ENCODE measurements at places on chromosomes 12 and 14.

DNA sequence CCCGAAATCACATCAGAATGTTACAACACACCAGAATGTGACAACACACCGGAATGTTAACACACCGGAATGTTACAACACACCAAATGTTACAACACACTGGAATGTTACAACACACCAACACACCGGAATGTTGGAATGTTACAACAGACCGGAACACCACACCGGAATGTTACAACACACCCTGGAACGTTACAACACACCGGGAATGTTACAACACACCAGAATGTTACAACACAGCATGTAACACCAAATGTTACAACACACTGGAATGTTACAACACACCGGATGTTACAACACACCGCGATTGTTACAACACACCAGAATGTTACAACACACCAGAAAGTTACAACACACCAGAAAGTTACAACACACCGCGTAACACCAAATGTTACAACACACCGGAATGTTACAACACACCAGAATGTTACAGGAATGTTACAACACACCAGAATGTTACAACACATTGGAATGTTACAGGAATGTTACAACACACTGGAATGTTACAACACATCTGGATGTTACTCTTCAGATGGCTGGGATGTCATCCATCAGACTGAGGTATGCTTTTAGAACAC lies 21.1 kb downstream of the CHFR start:
- DNase-seq, result no peak

- peak; percentile 89 for DNase-seq
These were observed 48.4 kb downstream of the BICD1 start for GRCh38 chr12:32155041-32155440.

DNA sequence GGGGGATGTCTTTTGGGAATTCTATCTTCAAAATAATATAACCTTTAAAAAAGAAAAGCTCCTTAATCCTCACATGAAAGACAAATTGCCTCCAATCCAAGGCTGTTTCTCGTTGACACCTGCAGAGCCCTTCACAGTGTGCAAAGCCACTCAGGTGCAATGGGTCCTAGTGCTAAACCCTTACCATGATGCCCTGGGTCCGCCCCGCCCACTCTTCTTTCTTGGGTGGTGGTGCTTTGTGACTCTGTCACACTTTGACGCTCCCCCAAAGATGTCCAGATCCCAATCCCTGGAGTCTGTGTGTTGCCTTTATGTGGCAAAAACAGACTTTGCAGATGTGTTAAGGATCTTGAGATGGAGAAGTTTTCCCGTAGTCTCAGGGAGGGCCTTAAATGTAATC lies 29.7 kb downstream of the CLMN start:
- no peak for DNase-seq

- DNase-seq, result peak; percentile 92
These were observed 652 bp downstream of the SUPT16H start for GRCh38 chr14:21382886-21383847.

- DNase-seq, result no peak
These were observed 243.9 kb upstream of the LRIG3 start for GRCh38 chr12:59164226-59164625.

GRCh38 chr12:44876544-44877410 lies 662 bp upstream of the NELL2 start:
- DNase-seq, result no peak
